WTC11 (cell line): ENCODE measurements at places on chromosomes 7 and 10.

GRCh38 chr7:7732621-7733281 is 14.3 kb upstream of the RPA3 start:
- no peak for DNase-seq

DNA sequence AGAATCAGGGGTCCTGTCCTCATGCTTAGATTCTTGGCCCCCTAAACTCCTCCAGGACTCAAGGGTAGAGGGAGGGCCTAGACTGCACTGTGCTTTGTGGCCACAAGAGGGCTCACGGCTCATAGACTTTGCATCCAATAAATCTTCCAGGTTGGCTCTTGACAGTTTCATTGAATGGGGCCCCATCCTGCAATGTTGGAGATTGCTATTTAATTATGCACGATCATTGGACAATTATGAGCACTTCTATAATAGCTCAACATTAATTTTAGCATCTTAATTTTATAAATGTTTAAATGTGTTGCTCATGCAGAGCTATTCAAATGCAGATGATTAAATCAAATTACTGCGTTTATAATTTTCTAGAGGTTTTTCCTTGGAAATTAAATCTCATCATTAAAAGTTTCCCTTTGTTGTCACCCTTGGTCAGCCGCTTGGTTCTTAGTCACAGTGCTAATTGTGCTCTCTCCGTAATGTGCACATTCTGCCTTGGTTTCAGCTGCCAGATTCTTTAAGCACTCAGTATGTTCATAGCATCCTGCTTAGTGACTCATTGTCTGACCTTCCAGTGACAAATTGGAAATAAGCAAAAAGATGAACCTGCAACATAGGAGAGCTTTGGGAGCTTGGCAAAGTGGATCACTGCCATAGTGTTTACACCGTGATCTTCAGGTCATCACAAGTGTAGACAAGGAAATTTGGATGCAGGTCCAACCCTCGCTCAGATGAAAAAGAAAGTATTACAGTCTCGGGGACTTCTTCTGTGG is 33.4 kb upstream of the PLPP4 start:
- peak; percentile 64 for DNase-seq

GRCh38 chr10:101780187-101780817 is 2.9 kb downstream of the NPM3 start:
- DNase-seq: no peak

DNA sequence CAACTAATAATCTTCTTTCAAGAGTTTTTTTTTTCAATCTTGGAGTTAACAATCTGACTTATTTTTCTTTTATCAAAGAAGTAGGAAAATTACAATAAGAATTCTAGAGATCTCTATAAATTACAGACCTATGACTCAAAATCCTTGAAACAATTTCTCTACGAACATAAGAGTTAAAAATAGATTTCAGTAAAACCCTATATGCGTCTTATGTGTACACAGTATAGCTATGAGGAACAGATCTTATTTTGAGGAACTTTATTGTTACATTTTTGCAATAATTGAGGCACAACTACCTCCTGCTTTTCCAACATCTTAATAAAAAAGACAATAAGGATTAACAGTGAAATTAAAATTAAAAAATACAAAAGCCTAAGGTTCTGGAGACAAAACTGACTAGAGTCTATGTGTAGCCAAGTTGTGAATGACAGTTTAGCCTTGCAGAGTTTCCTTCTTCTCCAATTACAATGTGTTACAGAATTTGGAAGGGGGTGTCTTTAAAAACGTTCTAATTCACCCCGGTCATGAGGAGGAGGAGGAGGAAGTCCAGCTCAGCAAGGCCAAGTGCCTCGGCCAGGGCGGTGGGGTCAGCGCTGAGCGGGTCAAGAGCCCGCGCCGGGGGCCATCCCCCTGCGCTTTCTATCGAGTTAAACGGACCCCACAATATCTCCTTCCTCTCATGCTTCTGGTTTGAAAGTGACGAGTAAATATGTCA is 40.5 kb downstream of the AMZ1 start:
- no peak for DNase-seq

GRCh38 chr7:44534501-44534900 is 6.6 kb downstream of the NPC1L1 start:
- peak; percentile 79 for DNase-seq

- DNase-seq: no peak
Measured at GRCh38 chr10:48224979-48225560, 49.4 kb downstream of the FRMPD2 start.

- no peak for DNase-seq
Measured at GRCh38 chr7:117143580-117143979, 179.3 kb downstream of the WNT2 start.

- no peak for DNase-seq
Measured at GRCh38 chr7:142010952-142011548, 15.4 kb downstream of the MGAM start.

DNA sequence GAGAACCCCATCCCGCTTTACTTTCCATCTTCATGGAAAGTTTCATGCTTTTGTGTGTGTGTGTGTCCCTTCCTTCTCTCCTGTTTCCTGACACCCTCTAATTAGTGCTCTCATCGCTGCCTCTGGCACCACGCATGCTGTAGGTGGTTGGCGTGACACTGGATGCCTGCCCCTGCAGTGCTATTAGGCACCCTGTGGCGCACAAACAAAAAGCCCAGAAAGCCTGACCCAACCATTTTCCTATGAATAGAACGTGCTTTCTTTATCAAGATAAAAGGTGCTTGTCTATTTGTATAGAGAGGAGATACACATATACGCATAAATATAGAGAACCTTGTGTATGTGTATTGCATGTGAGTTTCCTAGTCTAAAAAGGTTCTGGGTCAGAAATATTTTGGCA is 120.8 kb upstream of the CDCA7L start:
- no peak for DNase-seq

GRCh38 chr10:9301554-9301953 is 1247.1 kb downstream of the GATA3 start:
- no peak for DNase-seq

GRCh38 chr7:51789489-51789888 is 472.9 kb upstream of the COBL start:
- no peak for DNase-seq

- no peak for DNase-seq
Measured at GRCh38 chr7:25985196-25985595, 166.8 kb upstream of the NFE2L3 start.

DNA sequence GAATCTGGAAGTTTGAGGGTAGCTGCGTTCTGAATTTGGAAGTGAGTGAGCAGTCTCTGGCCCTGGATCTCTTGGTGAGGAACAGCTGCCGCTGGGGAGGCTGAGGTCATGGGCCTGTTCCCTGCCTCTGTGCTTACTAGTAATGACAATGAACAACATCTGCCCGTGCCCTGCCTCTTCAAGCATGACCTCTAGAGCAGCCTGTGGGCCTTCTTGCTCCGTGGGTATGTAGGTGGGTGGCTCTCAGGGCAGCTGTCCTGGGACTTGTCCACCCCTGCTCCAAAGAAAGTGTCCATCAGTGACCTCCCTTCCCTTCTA is 186.2 kb downstream of the CXCL12 start:
- DNase-seq: no peak

DNA sequence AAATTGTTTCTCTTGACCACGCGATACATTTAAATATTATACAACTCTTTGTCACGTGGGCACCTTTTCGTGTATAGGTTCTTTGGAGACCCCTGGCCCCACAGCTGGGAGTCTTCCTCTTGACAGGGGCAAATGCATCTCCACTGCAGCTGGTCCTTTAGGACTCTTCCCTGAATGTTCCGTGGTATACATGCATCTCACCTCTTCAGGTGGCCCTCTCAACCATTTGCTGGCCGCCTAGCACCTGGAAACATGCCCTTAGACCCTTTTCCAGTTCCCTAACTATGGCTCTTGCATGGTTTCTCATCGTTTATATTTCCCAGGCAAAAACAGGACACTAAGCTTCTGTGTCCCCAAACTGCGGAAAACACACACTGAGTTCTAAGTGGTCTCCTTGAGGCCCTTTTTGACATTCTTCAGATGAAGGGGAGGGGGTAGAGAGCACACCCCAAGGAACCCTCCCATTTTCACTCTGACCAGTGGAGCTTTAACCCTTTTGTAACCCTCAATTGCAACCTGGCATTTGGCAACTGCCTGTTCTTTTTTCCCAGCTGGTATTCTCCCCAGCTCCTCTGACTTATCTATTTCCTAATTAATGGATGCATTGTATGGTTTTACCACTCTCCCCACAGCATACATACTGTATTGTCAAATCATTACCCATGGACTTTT is 20.6 kb downstream of the HNRNPA2B1 start:
- DNase-seq: no peak

- no peak for DNase-seq
Measured at GRCh38 chr7:42734568-42734967, 177.3 kb downstream of the C7orf25 start.

DNA sequence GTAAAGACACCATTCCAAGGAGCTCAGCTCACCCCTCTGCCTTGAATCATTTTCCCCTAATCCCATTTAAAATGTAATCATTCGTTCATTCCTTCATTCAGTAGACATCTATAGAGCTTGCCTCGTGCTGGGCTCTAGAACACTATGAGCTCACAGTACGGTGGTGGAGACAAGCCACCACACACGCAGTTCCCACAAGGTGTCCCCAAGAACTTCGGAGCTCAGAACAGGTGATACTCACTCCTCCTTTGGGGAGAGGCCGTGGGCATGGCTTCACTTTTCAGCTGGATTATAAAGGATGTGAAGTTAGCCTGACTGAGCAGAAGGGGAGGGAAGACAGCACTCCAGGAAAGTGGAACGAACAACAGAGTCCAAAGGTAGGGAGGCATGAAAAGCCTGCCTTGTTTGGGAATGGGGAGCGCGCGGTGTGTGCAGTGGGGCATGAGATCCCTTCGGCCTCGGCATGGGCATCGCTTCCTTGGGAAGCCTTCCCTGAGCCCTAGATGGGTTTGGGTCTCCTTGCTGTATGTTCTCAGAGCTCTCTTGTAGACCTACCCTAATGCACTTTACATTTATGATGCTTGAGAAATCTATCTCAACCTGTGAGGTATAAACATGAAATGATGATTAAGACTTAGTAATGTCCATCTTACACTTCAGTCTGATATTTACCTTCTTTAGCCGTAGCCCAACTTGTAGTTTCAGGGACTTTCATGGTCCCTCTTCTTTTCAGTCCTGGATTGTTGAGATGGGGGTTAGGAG is 809 bp upstream of the OGA start:
- peak; percentile 28 for DNase-seq

DNA sequence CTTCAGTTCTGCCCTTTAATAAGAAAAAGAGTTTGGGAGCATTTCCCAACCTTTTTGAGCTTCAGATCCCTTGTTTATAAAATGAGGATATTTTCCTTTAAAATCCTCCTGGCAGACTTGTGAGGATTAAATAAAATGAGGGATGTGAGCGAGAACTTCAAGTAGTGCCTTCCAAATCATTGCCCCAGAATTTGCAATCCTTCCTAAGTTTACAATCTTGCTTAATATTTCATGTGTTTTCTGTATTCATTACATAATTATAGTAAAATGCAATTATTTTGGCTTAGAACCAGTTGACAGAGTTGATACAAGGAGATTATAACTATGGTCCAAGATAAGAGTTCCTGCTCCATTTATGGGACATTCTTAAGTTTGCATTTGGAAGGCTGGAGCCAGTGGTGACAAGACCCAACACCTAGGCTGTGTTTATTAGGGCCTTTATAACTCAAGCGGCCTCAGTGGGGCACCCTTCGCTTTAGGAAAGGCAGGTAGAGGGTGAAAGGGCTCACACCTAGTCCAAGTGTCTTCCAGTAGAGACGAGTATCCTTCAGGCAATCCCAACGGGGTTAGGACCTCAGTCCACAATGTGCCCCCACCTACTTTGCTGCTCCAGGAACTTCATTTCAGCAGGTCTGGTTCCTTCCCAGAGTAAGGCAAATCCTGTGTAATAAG is 317.5 kb downstream of the WDR11 start:
- DNase-seq: peak; percentile 45

DNA sequence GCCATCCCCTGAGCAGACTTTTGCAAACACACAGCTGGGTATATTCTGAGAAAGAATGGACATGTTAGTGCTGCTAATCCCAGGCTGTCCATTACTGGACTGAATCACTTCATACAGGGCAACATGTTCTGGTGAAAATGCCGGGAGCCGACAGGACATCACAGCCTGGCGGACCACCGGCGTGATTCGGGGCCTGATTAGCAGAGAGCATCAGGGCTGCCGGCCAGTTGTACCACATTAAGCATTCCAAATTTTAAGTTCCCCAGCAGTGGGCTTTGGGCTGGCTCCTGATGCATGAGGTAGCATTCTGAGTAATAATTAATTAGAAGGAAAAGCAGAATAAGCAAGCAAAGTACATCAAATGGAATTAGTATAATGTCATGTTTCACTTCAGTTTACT is 229.0 kb downstream of the GRID1 start:
- DNase-seq: no peak

GRCh38 chr10:64142395-64142794 is 621.2 kb downstream of the REEP3 start:
- no peak for DNase-seq

DNA sequence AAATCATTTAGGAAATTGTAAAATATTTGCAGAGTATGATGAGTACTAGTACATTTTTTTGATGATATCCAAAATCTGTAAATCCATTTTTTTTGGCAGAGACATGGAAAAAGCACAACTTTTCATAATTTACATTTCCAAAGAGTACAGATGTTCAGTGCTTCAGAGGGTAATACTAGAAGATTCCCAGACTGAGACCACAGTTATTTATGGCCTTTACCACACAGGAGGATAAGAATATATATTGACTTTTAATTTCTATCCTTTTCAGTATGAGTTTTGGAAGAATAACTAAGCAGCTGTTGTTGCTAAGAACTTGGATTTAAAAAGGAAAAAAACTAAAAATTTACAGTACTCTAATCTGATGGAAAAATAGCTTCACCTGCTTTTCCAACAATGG is 61.9 kb downstream of the HGF start:
- no peak for DNase-seq

- peak; percentile 33 for DNase-seq
Measured at GRCh38 chr10:49761201-49761788, 828 bp downstream of the OGDHL start.

DNA sequence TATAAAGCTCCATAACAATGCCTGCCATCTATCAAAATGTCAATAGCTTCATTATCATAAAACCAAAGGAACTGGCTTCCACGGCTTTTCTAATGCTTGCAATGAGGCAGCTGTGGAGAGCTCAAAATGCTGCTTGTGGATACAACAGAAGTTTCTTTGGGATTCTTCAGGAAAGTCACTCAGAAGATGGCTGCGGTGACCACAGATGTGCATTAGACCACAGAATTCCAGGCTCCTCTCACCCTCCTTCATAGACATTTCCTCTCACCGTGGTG is 77.2 kb downstream of the CDCA7L start:
- no peak for DNase-seq

- DNase-seq: no peak
Measured at GRCh38 chr10:117071286-117072050, 66.5 kb upstream of the SHTN1 start.

GRCh38 chr7:82665966-82666507 is 222.5 kb upstream of the CACNA2D1 start:
- DNase-seq: no peak

DNA sequence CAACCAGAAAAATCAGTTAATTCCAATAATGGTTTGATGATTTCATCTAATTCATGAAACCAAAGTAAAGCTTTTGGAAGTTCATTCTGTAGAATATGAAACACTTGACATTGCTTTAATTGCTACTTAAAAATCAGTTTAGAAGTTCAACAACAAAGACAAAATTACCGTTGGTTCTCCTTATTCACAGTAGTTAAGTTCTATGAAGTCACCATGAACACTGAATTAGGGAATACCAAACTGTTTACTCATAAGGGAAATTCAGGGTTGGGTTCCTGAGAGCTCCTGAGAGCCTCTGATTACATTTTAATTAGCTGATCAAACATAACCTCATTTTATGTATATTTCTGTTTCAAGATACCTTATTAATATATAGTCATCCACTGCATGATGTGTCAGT is 46.2 kb downstream of the ZNF438 start:
- no peak for DNase-seq

- DNase-seq: no peak
Measured at GRCh38 chr7:114620208-114620607, 205.6 kb downstream of the FOXP2 start.
